DND-41 (cell line): ENCODE measurements at places on chromosomes 6 and 20.

DNA sequence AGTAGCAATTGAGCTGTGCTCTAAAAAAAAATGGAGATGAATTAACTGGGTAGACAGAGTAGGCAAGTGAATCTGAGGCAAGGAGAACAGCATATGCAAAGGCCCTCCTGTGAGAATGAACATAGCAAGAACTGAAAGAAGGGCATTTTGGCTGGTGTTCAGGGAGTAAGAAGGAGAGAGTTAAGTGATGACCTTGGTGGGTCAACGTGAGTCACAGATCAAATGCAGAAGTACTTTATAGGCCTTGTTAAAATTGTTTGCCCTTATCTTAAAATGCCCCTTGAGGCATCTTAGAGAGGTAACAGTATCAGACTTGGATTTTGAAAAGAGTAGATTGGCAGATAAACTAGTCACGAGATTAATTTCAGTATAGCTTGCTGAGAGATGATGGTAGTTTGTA lies 24.5 kb downstream of the NDUFAF5 start:
- DNase-seq = no peak

GRCh38 chr20:13412806-13413445 lies 191.9 kb downstream of the ISM1 start:
- DNase-seq = no peak

DNA sequence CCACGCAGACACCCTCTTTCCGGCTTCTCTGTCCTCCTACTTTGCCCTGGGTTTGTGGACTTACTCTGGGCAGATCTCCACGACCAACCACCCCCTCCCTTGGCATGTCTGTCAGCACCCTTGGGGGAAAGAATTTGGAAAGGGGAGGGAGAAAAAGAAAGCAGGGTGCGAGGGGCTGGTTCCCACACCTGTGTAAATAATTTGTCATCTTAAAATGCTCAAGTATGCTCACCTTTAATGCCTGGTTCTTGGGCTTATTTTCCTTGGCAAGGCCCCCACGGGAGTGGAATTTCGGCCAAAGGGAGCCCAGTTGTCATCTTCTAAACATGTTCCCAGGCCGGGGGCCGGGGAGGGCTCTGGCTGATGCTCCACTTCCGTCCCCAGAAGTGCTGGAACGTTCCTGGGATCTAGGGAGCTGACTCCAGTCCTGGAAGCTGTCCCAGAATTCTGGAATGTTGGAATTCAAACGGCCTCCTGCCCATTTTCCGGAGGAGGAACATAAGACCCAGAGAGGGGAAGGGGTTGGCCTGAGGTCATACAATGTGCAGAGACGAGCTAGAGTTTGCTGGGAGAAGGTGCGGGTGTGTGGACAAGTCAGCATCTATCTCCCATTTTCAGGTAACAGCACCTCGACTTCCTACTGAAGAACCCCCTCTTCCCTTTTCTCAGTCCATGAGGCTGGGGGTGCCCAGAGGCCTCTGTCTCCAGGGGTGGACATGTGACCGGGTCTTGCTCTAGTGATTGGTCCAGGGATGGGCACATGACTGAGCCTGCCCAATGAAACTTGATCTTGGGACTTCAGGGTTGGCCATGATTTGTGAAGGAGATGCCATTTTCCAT lies 122.3 kb downstream of the CEBPB start:
- DNase-seq = no peak

GRCh38 chr6:15401769-15402250 lies 155.9 kb downstream of the JARID2 start:
- DNase-seq = no peak

DNA sequence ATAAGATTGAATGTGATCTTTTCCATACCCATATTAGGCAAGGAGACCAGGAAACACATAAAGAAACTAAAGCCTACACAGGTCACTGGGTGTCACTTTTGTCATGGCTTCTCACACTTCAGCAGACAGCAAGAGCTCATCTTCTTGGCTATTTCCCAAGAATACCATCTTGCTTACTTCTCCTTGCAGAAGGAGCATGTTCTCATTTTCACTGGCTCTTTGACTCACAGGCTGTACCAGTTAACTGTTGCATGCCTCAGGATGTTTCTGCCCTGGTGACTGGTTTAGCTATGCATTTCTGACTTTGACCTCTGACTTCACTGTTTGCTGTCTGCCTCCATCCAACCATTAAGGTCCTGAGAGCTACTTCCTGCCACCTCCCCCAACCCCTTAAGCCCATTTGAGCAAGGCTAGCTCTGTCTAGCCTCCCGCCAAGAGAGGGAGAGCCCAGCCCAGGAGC lies 40.3 kb upstream of the OGFRL1 start:
- no peak for DNase-seq

- no peak for DNase-seq
Observed at GRCh38 chr6:154458565-154459470, 51.7 kb downstream of the CNKSR3 start.

DNA sequence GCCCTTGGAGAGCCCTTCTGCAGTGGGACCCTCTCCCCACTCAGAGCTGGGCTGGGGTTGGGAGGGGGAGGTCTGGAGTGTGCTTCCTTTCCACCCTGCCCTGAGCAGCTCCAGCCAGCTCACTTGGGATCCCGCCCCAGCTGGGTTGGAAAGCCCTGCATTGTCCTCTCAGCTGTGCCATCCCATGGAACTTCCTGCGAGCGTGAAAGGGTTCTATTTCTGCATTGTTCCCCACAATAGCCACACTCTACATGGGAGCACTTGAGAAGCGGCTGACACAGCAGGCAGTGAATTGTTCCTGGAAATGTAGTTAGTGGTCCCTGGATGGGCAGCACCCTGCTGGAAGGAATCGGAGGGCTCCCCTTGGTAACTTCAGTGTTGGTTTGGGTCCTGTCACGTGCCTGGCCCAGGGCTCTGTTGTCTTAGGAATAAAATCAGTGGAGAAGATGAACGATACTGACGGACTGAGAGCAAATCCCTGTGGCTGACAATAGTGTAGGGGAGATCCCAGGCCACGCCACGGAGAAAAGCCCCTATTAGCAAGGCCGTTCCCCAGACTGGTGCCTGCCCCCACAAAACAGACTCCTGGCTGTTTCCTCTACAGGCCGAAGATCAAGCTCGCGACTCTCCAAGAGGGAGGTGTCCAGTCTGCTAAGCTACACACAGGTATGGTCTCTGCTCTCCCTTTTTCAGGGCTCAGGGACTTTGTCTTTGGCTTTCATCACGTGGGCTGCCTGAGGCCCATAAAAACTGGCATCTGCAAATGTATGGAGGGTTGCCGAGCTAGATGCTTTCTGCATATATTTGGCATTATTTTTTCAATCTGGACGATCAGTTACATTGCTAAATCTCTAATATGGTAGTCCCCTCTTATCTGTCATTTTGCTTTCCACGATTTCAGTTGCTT lies 18.8 kb downstream of the DNMT3B start:
- DNase-seq = no peak

GRCh38 chr20:49543071-49543857 lies 24.7 kb downstream of the PTGIS start:
- DNase-seq = no peak

GRCh38 chr6:63447134-63447533 lies 125.1 kb upstream of the LOC128125822 start:
- no peak for DNase-seq

DNA sequence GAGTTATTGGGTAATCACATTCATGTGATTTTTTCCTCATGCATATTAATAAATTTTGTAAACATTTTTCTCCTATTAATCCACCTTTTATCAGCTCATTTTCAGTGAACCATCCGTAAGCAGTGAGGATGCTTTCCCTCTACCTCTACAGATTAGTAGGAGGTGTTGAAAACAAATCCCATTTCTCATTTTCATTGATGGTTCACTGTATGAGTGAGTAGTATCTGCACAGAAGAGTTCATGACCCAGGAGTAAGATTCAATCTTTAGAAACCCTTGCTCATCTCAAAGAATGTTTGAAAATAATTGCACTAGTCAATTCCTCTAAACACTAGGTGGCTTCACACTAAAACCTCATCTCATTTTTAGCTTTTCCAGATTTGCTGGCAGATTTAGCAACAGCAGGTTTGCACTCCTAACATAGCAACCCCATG lies 440.0 kb downstream of the HAO1 start:
- DNase-seq = no peak

DNA sequence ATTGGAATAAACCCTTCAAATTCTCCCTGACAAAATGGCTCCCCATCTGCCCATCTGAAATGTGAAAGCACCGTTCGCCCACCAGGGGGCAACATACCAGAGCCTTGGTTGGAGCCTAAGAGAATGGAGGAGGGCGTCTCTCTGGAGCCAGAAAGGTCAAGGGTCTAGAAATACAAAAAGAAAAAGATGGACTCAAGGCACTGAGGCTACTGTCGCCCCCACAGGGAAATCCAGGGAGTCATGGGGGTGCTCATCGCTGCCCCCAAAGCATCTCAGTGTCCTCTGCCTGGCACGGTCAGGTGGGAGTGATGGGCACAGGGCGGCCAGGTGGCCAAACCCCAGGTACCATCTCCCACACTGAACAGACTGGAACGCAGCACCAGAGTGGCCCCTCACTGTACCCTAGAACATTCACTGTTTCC lies 136.3 kb downstream of the ZMYND8 start:
- DNase-seq = peak; percentile 52

DNA sequence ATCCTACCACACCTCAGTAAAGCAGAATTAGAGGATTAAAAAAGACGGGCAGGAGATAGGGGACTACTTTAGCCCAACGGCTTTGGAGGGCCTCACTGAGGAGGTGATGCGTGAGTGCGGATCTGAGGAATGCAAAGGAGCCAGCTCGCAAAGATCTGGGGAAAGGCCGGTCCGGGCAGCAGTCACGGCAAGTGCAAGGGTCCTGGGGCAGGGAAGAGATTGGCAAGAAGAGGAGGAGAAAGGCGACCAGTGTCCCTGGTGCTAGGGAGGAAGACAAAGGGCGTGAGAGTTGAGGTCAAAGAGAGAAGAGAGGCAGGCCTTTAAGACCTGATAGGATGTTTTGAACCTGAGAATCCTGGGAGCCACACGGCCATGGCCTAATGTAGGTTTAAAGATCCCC lies 86.8 kb downstream of the KCNB1 start:
- DNase-seq = no peak

GRCh38 chr6:157637941-157638662 lies 184.9 kb upstream of the SNX9 start:
- no peak for DNase-seq

- no peak for DNase-seq
Observed at GRCh38 chr20:57167971-57168701, 98.3 kb downstream of the BMP7 start.

GRCh38 chr20:23519556-23519955 lies 28.6 kb downstream of the CST8 start:
- DNase-seq = no peak

- DNase-seq = no peak
Observed at GRCh38 chr6:125802943-125803377, 12.2 kb downstream of the NCOA7 start.

GRCh38 chr6:36607683-36608386 lies 13.7 kb downstream of the SRSF3 start:
- no peak for DNase-seq

DNA sequence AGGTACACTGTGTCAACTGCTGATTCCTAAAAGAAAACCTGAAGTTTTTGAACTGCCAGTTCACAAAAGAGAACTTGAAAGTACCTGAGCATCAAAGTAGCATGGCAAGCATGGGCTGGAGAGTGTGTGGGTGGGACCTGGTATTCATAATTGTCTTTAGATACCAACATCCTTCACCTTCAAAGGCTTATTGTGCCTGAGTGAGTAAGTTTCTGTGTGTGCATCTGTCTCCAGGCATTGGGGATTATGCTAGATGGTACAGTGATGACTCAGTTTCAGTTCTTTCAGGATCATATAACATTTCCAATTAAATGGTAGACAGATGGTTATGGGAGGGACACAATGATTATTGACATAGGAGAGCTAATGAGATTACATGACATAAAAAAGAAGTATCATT lies 238.5 kb downstream of the ZFAND3 start:
- DNase-seq = no peak

- peak; percentile 40 for DNase-seq
Observed at GRCh38 chr6:18263418-18264218, 712 bp downstream of the DEK start.

DNA sequence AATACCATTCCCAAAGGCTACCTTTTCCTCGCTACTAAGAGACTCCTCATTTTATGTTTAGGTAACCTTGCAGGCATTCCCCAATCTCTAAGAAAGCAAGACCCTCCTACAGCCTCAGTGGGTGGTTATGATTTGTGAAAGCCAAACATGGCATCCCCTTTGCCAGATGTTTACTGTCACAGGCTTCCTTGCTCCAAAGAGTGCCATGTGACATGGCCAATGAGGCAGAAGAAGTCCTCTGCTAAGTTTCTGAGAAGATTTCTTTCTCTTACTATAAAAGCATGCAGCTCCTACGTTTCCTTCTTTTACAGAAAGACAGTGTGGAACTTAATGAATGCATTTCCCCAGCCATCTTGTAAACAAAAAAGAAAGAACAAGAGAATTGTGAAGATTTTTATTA lies 688.2 kb downstream of the TBC1D32 start:
- no peak for DNase-seq

DNA sequence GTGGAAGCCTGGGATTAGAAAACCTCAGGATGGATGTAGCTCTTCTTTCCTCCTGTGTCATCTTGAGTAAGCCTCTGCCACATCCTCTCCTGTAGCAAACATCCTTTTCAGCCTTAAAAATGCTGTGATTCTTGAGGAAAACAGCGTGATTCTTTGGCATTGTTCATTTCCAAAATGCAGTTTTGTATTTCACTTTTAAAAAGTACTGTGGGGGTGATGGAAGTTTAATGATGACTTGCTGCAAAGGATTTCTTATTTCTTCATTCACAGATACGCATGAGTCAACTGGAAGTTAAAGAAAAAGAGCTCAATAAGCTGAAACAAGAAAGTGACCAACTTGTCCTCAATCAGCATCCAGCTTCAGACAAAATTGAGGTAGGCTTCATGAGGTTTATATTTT lies 23.9 kb upstream of the SNRNP48 start:
- DNase-seq = no peak

DNA sequence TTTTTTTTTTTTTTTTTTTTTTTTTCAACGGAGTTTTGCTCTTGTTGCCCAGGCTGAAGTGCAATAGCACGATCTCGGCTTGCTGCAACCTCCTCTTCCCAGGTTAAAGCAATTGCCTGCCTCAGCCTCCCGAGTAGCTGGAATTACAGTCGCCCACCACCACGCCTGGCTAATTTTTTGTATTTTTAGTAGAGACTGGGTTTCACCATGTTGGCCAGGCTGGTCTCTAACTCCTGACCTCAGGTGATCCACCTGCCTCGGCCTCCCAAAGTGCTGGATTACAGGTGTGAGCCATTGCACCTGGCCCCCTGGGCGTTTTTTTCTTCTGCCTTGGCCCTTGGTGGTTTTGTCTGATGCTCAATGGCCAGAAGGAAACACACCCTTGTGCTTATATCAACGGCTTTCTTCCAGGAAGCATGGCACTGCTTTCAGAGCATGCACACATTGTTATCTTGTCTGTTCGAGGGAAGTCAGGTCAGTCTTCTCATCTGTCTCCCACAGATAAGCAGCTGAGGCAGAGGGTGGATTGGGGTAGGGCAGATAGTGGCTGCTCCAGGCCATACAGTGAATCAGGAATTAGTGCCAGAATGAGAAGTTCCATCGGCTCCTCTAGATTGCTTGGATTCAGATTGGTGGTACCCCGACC lies 203.1 kb downstream of the TSHZ2 start:
- DNase-seq = no peak

GRCh38 chr6:96611342-96611991 lies 48.5 kb downstream of the FHL5 start:
- DNase-seq = no peak

GRCh38 chr6:32941214-32941768 lies 463 bp upstream of the HLA-DMB start:
- DNase-seq = no peak

- no peak for DNase-seq
Observed at GRCh38 chr6:47890326-47890875, 108.6 kb downstream of the OPN5 start.

GRCh38 chr6:160063771-160064413 lies 57.7 kb upstream of the SLC22A1 start:
- no peak for DNase-seq
